WTC11 (cell line): ENCODE measurements at places on chromosomes 4 and X. TPM values are rescaled to one million over a fixed set of nuclear protein-coding genes. Genes with fewer than 3 reads are reported as not detected.

DNASE1L1 gene
- total RNA-seq, result 16.2 to 21.6 TPM (median 21.2 TPM) in 3 replicates

DCX gene
- 2.1 to 2.4 TPM (median 2.2 TPM) in 3 replicates for total RNA-seq

UGT2B15 gene
- 0.22 to 0.25 TPM (median 0.25 TPM) in 3 replicates for total RNA-seq

NXF2B gene
- 0.11 to 0.31 TPM (median 0.18 TPM) in 3 replicates for total RNA-seq

EIF2S3 gene
- 251 to 299 TPM (median 264 TPM) in 3 replicates for total RNA-seq

MSANTD1 gene
- total RNA-seq, result 0.98 to 1.1 TPM (median 0.99 TPM) in 3 replicates

GSX2 gene
- not detected in 3 replicates for total RNA-seq

SYN1 gene
- 7.1 to 8.3 TPM (median 7.3 TPM) in 3 replicates for total RNA-seq

TLR2 gene
- total RNA-seq, result 1.3 to 1.7 TPM (median 1.4 TPM) in 3 replicates

SGMS2 gene
- total RNA-seq, result 0.16 to 1.3 TPM (median 0.72 TPM) in 3 replicates

NUDT11 gene
- total RNA-seq, result 24.3 to 27.8 TPM (median 25.1 TPM) in 3 replicates

RNF150 gene
- total RNA-seq, result 5.9 to 7.4 TPM (median 7.0 TPM) in 3 replicates

C4orf50 gene
- total RNA-seq, result 0.17 to 0.32 TPM (median 0.30 TPM) in 3 replicates

ACSL4 gene
- total RNA-seq, result 46.7 to 57.7 TPM (median 47.2 TPM) in 3 replicates

TRPC5OS gene
- not detected in 3 replicates for total RNA-seq

SLITRK2 gene
- not detected in 3 replicates for total RNA-seq

PWWP3B gene
- 0.52 to 1.5 TPM (median 1.4 TPM) in 3 replicates for total RNA-seq

PABPC1L2A gene
- 0.39 to 1.1 TPM (median 0.83 TPM) in 3 replicates for total RNA-seq

DCAF4L1 gene
- 0.09 to 0.31 TPM (median 0.14 TPM) in 3 replicates for total RNA-seq

FGF2 gene
- total RNA-seq, result 115 to 134 TPM (median 127 TPM) in 3 replicates

BBS7 gene
- total RNA-seq, result 18.9 to 25.0 TPM (median 20.5 TPM) in 3 replicates

MAGEA11 gene
- not detected in 3 replicates for total RNA-seq

EMCN gene
- total RNA-seq, result not detected in 3 replicates

SMC1A gene
- total RNA-seq, result 87.4 to 98.7 TPM (median 89.3 TPM) in 3 replicates

FABP2 gene
- not detected in 3 replicates for total RNA-seq

ADH1B gene
- total RNA-seq, result 1.0 to 1.7 TPM (median 1.5 TPM) in 3 replicates

DMP1 gene
- total RNA-seq, result 0.11 TPM in 1 of 3 replicates, not detected in the others

LINC00632 gene
- total RNA-seq, result 29.7 to 43.6 TPM (median 42.0 TPM) in 3 replicates

TCEAL7 gene
- 5.6 to 7.7 TPM (median 7.2 TPM) in 3 replicates for total RNA-seq

CXCL9 gene
- total RNA-seq, result 0.07 TPM in 1 of 3 replicates, not detected in the others

KLHL4 gene
- total RNA-seq, result 10.5 to 11.5 TPM (median 10.9 TPM) in 3 replicates

TMEM31 gene
- total RNA-seq, result 0.24 to 0.34 TPM (median 0.27 TPM) in 3 replicates

ITM2A gene
- total RNA-seq, result 39.7 to 43.4 TPM (median 43.4 TPM) in 3 replicates

PGRMC2 gene
- total RNA-seq, result 68.2 to 70.9 TPM (median 70.0 TPM) in 3 replicates

MID1 gene
- total RNA-seq, result 40.1 to 52.2 TPM (median 45.4 TPM) in 3 replicates

SCRG1 gene
- not detected in 3 replicates for total RNA-seq

PDE5A gene
- total RNA-seq, result 25.6 to 26.4 TPM (median 26.4 TPM) in 3 replicates

TMEM35A gene
- total RNA-seq, result 3.9 to 4.2 TPM (median 3.9 TPM) in 3 replicates

HMX1 gene
- 6.9 to 10.0 TPM (median 7.8 TPM) in 3 replicates for total RNA-seq

CLTRN gene
- 1.4 to 2.2 TPM (median 2.2 TPM) in 3 replicates for total RNA-seq
